NCI-H1436 treated with DMSO at 0.1 percent for 48 hours (cell line): ENCODE measurements at places on chromosomes 3 and 15.

GRCh38 chr15:42621386-42621785 lies 46.0 kb downstream of the STARD9 start:
- DNase-seq, result no peak

GRCh38 chr15:88118035-88118434 lies 138.5 kb downstream of the NTRK3 start:
- no peak for DNase-seq

DNA sequence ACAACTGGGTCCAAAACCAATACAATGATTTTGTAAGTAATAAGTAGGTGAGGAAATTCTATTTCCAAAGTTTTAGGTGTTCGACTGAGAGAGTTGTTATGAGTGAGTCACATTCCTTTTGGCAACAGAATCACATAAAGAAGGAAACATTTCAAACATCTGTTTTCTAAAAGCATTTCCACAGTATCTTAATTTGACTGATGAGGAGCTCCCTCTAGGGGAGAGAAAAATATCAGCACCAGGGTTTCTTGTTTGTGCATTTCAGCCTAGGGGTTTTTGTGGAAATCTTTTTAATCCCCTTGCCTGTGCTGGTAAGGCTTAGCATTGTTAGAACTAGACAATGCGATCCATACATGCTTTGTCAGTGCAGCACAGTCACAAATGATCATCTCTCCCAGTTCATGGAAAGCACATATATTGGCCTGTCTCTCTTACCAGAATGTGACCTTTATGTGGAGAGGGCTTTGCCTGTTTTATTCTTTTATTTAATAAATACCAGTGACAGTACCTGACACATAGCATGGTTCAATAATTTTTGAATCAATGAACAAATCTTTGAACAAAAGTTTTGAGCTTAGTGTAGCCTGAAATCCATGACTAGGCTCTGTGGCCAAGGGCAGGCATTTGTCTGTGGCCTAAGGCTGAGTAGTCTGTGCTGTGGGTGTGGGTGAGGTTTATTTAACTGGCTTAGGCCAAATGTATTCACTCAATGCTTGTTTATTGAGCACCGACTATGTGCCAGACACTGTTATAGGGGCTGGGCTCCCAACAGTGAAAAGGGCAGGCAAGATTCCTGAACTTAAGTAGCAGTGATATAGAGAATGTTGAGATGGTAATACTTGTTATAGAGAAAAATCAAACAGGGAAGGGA lies 21.1 kb upstream of the IQCF6 start:
- no peak for DNase-seq

GRCh38 chr3:133410191-133410892 lies 10.5 kb downstream of the BFSP2 start:
- DNase-seq, result no peak

GRCh38 chr15:96171853-96172296 lies 158.6 kb upstream of the NR2F2 start:
- DNase-seq, result no peak

GRCh38 chr3:23845326-23846216 lies 39.8 kb downstream of the UBE2E1 start:
- DNase-seq, result no peak

DNA sequence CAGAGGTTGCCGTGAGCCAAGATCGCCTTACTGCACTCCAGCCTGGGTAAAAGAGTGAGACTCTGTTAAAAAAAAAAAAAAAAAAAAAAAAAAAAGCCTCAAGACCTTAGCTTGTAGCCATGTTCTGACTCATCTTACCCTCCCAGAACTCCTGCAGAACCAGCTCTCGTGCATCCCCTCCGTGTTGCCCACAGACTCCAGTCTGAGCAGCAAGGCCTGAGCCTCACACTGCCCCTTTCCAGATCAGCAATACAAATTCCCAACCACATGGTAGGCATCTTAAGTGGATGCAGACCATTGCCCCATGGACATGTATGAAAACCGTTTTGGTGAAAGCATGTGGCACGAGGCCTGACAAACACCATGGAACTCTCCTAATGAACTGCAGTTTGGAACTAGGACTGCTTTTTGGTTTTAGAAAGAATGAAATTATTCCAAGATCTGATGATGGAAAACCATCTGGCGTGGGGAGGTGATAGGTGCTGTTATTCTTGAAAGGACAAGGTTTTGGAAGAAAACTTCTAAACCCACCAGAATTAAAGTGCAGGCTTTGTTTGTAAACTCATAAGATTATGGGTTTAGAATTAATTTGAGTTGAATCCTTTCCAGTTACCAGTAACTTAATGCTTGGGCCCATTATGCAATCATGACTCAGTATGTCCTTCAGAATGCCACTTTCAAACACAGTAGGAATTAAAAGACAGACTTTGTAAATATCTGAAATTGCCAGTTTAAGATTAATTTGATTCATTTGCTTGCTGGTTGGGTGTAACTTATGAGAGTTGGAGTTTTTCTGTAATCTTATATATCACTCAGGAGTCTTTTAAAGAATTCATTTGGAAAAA lies 163.7 kb upstream of the LRTM1 start:
- no peak for DNase-seq

DNA sequence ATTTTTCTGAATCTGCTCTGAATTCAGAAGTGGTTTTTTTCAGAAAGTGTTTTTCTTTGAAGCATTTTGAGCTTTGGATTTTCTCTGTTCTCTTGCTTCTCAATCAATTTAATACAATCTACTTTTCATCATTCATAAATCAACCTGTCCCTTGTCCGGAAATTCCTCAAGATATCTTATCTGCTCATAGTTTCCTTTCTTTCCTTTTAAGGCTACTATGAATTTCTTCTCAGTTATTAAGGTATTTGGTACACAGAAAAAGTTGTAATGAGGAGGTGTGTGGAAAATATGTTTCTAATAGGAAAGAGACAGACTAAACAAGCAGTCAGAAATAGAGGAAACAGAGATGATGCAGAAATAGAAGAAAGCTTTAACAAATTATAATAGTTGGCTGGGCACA lies 14.4 kb downstream of the CGGBP1 start:
- no peak for DNase-seq

DNA sequence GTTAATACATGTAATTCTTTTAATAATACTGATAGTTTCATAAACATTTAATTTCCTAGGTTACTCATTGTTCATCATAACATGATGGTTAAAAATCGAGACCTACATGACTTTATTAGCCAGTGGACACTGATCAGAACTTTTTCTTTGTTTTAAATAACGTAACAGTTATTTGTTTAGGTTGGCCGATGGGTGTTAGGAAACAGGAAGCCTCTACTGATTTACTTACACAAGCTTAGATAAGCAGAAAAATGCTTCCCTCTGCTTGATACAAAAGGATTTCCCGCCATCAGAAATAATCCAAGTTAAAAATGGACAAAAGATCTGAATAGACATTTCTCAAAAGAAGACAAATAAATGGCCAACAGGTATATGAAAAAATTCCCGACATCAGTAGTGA lies 16.6 kb upstream of the APH1B start:
- no peak for DNase-seq

- DNase-seq, result no peak
These were observed 55.9 kb downstream of the MDFIC2 start for GRCh38 chr3:70256566-70256965.

- no peak for DNase-seq
These were observed 527.2 kb downstream of the FOXP1 start for GRCh38 chr3:71056327-71056726.

DNA sequence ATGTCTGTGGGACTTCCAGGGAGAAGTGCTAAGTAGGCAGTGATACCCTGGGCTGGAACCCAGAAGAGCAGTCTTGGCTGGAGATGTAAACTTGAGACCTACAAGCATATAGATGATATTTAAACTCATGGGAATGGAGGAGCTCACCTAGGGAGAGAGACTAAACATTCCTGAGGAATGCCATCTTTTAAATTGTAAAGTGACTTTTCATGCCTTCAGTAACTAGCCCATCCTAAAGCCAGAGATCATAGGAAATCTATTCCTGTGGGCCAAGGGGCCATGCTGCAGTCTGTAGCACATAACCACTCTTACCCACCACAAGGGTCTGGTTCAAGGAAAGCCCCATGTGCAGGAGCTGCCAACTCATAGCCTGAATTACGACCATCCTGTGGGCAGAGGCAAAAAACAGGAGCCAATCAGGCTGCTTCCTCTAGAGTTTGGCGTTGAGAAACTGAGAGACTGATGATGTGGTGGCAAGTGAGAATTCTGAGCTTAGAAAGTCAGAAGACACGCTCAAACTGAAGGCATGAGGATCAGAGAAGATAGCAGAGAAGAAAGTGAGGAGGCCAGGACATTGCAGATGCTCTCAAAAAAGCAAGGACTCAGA lies 37.5 kb downstream of the CTDSPL start:
- DNase-seq, result no peak

- DNase-seq, result no peak
These were observed 3.7 kb downstream of the PAK6 start for GRCh38 chr15:40242601-40243000.

DNA sequence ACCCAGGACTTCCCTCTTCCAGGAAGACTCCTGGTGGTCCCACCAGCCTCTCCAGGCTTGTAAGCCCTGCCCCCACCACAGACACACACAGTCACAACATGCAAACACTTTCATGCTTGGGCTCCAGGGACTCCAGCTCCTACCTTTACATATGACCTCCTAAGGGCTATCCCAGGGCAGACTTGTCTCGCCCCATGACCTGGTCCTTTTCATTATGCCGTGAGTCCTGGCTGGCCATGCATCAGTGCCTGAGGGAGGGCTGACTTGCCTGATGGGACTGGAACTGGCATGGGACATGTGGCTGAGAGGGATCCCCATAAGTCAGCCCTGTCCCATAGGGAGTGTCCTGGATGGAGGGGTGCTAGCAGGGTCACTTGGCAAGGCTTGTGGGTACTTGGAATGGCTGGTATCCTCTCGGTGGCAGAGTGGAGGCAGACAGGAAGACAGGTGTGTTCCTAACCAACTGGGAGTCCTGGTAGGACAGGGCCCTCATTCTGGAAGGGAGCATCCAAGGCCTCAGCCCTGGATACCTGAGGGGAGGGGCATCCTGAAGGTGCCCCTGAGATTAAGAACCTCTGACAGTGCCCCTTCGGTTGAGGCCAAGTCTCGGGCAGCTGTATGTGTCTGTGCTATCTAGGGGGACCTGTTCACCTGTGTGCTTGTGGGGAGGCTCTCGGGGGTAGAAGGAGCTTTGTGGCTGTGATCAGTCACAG lies 540 bp upstream of the HHATL start:
- no peak for DNase-seq

DNA sequence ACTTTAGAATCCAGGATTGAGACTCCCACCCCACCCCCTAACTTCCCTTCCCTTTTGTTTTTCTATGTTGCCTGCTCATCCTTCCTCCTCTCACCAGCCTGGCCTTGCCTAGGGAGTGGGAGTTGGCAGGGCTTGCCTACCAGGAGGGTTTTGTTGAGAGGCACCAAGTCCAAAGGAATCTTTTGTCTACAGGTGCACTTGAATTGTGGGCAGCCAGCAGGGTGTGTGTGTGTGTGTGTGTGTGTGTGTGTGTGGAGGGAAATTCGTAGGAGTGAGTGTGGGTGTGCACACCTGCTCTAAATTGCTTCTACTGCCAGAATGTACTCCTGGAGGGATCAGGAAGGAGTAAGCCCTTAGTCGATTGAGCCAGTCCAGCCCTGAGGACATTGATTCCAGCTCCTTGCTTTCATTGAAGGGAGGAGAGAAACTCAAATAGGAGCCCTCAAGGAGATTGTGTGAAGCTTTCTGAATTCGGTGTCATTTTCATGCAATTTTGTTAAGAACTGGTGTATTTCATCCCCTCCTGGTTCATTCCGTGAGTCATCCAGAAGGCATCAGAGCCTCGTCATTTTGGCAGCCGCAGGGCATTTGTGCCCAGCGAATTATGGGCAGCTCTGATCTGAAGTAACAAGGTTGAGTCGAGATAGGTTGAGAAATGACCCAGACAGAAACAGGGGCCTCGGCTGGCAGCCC lies 112.1 kb downstream of the SLCO3A1 start:
- DNase-seq, result no peak

- no peak for DNase-seq
These were observed 20.1 kb downstream of the CCDC13 start for GRCh38 chr3:42752961-42753360.

DNA sequence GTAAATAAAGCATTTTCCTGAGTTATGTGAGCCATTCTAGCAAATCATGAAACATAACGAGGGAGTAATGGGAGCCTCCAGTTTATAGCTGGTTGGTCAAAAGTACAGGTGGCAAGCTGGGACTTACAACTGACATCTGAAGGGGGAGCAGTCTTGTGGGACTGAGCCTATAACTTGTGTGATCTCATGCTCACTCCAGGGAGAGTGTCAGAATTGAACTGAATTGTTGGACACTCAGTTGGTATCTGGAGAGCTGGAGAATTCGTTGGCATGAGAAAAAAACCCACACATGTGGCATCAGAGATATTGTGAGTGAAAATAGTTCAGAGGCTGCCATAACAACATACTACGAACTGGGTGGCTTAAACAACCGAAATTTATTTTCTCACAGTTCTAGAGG lies 22.8 kb upstream of the DENND6A start:
- no peak for DNase-seq

DNA sequence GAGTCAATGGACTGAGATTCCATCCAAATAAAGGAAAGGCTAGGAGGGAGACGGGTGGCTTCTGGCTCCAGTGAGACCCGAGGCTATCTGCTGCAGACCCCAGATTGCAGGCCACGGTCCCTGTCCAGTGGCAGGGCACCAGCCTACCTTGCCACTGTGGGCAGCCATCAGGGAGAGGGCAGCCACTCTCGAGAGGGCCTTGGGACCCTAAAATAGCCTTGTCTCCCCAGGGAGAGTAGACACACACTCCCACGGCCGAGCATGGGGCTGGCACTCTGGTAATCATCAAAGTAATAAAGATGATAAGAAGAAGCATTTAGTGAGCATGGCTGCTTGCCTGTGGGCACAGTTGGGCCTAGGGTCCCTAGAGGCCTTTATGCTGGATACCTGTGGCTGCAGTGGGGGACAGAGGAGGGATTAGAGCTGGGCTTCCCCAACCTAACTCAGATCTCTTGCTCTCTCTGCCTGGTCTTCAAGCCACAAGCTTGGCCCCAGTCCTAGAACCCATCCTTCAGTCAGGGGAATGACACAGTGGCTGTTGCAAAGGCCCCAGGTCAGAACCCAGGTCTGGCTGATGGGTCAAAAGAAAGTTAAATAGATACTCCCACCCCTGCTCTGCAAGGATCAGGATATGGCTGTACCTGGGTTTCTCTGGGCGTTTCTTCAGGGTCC lies 9.2 kb upstream of the VIPR1 start:
- no peak for DNase-seq

DNA sequence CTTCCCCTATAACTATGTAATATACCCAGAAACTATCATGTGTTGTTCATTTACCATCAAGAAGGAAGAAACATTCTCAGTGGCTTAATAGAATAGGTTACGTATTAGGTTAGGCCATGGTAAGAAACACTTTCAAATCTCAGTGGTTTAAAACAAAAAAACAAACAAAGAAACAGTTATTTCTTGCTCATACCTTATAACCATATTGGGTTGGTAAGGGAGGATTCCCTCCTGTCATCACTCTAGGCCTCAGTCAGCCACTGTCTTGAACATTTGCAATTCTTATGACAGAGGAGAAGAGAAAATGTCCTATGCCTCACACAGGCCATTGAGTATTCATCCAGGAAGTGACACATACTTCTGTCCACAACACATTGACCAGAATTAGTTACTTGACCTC lies 727.7 kb upstream of the NECTIN3 start:
- DNase-seq, result no peak

GRCh38 chr15:57922776-57923175 lies 142.7 kb downstream of the ALDH1A2 start:
- DNase-seq, result no peak
